ENCODE measurements at places on chromosomes 6 and 20.

DNA sequence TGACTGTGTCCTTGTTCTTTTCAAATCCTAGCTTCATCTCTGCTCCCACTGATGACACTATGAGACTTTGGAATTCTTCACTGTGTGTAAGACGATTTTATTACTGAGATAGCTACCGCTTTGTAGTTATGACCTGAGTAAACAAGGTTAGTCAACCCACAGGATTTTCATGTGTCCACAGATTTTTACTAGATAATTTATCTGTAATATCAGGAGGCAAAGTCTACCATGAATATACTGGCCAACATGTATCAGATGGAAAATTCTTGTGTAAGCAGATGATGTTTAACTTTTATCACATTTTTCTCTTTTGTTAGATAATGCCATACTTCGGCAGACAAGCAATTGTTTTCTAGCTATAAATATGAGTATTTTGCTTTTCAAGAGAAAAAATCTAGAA, 119.8 kb downstream of the SGK1 start:
- no peak for DNase-seq

GRCh38 chr20:59818911-59819310, 114.5 kb downstream of the SYCP2 start:
- DNase-seq = no peak

DNA sequence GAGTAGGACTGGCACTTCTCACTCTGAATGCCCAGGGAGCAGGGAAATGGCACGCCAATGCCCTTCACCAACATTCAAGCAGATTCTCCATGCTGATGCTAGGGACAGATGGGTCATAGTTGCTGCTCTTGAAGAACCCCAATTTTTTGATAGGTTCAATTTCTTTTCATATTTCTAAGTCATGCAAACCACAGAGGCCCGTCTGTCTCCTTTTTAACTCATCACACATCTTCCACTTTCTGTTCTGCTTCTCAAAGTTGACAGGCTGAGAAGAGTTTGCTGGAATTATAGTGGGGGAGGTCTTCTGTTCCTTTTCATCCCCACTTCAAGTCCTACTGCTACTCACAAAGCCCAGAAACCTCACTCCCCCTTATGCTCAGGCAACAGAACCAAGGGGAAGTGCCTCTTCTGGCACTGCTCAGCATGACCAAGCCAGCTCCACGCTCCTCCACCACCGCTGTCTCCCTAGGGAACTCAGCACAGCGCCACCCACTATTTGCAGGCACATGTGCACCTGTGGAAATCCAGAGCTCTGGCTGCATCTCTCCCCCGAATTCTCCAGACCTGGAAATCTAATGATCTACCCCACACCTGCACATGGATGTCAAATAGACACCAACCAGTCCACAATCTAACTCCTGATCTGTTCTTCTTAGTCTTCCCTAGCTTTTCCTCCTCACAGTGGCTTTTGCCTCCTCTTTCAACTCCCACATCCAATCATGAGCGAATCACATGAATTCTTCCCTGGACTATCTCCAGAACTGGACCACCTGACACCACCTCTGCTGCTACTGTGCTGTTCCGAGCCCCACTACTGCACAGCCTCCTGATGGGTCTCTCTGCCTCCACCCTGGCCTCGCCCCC, 10.7 kb downstream of the ZBTB24 start:
- DNase-seq = no peak

- DNase-seq = no peak
Measured at GRCh38 chr6:102197211-102197610, 803.7 kb downstream of the GRIK2 start.

DNA sequence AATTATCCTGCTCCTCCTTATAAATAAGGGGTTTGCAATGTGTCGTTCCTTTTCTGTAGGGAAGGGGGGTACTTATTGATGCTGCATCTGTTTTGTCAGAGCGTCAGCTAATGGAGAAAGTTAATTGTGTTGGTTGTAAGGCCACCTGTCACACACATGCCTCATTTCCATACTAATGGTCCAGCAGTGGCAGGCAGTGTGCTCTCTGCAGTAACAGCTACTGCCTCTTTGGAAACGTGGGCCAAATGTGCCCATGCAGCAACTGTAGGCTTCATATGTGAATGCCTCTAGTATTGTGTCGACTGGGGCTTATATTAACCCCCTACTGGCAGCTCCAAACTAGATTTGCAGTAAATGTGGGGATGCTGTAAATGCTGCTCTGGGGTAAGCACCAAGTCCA, 56.3 kb upstream of the OLIG3 start:
- no peak for DNase-seq

All from SK-N-MC (cell line).